Cortex of kidney (tissue), 1 donor: ENCODE measurements at places on chromosomes 7 and 10.

- no peak for DNase-seq
Observed at GRCh38 chr10:119207713-119208552, 562 bp downstream of the GRK5 start.

DNA sequence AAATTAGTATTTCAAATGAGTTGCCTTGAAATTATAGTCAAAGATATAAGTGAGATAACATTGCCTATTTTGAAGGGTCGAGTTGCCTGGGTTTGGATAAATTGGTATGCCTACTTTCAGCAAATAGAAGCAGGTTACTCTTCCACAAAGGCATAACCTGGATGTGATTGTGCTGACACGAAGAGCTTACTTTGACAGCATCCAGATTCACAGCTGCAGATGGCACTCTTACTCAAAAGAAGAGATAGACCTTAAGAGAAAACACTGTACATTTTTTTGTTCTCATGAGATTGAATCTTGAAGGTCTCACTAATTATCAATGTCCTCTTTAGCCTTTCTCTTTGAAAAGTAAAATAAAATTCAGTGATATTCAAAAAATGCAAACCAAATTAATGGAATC is 1338.7 kb downstream of the REEP3 start:
- no peak for DNase-seq

DNA sequence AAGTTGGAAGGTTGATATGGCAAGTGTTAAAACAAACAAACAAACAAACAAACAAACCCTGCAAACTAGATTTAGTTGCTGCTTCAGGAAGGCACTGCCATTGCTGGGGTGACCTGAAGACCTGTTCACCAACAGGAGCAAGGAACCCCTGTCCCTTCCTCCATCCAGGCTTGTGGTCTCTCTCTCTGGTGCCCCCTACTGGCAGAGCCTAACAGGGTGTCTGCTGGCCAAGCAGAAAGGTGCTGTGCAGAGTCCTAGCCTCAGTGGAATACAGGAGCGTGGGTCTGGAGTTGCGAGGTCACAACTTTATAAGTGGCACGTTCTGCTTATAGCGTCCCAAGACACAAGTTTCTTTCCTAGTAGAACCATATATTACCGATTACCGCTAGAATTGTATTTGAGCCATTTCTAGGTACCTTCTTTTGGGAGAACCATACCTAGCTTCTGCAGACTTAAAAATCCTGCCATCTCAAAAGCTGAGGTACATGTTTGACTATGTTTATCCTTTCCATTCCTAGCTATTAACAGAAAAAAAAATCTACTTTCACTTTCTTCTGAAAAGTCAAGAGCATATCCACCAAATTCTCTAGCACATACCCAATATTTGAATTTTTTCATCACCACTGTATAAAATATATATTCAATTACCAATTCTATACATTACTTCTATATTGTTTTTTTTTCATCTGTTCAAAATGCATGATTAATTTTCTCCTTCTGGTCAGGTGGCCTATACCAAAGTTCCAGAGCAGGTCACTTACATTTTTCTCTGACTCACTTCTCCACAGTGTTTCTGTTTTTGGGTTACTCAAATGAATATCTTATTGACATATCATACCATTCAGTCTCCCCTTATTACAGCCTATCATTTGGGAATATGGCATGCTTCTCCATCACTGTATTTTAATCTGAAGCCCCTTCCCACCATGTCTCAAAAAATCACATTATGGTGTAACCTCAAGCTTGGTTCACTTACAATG is 29.1 kb upstream of the CALD1 start:
- no peak for DNase-seq

DNA sequence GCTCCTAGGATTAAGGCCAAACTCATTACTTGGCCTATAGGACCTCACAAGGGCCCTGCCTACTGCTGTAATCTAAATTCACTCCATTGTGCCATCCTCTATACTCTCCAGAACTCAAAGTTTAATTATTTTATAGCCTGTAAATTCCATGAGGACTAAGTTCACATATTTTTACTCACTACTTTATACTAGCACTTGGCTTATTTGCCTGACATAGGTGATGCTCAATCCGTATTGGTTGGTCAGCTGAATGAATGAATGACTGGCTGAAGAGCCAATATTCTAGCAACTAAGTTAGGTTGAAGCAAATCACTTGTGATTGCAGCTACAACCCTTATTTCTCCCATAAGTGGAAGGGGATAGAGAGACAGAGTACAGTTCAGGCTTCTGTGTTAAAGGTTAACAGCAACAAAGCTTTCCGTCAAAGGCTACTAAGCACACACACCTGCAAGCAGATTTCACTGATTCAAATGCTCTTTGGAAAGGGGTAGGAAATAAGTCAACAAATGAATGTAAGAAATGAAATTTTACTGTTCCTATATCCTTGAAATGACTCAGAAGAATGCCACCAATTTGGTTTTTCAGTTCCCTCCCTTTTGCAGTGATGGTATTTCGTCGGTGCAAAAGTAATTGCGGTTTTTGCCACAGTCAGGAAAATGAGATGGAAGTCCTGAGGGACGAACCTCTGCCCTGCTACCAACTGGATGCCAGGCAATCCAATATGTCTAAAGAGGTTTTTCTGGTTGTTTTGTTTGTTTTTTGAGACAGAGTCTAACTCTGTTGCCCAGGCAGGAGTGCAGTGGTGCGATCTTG is 120.7 kb downstream of the COL28A1 start:
- DNase-seq, result no peak

DNA sequence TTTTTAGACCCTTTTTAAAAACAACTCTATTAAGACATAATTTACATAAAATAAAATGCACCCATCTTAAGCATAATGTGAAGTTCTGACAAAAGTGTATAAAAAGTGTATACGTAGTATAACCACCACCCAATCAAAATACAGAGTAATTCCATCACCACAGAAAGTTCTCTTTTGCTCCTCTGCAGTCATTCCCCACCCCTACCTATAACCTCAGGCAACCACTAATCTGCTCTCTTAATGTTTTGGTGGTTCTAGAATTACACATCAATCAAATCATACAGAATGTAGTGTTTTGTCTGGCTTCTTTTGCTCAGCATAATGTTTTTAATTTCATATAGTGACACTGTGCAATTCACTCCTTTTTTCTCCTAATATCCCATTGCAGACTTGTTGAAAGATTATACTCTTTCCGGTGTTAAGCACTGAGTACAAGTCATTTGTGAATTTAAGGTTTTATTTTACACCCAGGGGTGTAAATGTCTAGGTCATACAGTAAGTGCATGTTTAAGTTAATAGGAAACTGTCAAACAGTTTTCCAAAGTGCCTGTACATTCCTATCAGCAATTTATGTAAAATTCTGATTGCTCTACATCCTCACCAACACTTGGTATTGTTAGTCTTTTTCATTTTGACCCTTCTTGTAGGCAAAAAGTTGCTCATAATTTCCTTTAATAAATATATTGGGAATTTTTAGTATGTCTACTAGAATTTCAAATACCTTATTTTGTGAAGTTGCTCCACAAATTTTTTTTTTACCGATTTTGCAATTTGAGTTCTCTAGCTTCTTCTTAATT is 86.3 kb downstream of the ZFAND4 start:
- no peak for DNase-seq

- DNase-seq, result no peak
Observed at GRCh38 chr10:121159670-121160069, 308.5 kb downstream of the WDR11 start.

- DNase-seq, result no peak
Observed at GRCh38 chr7:108407676-108408075, 48.6 kb downstream of the NRCAM start.

DNA sequence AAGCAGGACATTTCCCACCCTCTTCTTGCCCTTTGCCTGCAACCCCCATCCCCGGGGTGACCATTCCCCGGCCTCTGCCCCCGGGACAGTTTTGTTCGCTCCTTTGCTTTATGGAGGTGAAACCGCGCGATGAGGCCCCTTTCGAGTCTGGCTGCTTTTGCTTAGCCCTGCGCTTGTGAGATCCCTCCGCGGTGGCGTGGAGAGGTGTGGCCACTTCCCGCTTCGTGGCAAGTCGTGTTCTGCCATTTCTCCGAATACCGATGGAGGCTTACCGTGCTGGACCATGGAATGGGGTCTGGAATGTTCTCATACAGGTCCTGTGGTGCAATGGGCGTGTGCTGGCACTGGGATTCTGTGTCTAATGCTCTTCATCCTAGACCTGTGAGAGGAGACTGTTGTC is 106.7 kb downstream of the LHPP start:
- DNase-seq, result no peak

- DNase-seq, result no peak
Observed at GRCh38 chr7:111460695-111461094, 101.6 kb downstream of the IMMP2L start.

GRCh38 chr7:50983850-50984249 is 201.2 kb upstream of the GRB10 start:
- no peak for DNase-seq

DNA sequence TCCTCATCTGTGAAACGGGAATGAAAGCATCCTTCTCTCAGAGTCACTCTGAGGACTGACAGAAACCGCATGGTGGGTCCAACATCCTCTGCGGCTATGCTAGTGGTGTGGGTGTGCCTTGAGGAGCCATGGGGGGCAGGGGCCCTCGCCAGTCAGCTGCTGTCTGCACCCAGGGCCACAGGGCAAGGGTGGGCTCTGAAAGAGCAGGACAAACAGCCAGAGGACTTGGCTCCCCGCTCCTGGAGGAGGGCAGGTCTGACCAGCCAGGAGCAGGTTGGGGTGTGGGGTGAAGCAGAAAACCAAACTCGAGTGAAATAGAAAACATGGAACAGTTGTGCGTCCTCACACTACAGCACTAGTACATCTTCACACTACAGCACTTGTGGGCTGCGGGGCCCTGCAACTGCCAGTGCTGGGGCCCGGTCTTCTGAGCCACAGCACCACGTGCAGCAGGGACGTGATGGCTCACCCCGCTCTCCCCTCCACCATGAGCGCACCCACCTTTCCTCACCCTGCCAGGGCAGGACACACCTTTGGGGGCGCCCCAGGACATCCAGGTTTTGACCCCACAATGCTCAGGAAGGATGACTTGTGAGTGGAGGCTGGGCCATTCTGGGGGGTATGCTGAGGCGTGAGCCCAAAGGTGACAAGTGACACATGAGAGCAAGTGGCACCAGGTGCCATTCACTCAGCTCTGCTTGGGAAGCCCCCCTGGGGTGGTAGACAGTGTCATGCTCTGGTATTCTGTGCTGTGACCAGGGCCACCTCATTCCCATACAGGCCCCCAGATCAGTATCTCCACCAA is 96.1 kb upstream of the RET start:
- DNase-seq, result no peak

DNA sequence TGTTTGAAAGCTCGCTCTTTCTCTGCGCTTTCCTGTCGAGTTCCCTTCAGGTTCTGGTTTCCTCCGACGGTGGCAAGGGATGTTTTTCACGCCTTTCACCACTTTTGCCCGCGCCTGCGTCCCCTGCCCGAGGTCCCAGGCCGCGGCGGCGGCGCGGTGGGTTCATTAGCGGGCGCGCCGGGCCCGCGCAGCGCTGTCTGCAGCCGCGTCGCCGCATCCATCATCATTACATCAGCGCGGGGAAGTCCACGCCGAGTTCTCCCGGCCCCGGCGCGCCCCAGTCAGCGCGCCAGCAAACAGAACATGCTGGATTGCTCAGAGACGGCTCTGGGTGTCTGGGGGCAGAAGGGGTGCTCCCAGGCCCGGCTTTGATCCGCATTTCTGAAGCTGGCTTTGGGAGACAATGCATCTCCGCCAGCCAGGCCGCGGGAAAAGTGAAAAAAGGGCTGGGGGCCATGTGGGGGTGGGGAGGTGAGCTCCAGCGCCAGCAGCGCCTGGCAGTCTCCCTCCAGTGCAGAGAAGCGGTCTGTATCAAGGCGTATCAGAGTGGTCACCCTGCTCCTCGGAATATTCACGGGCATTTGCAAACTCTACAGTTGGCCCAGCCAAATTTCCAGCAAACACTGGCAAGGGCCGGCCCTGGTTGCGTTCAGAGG is 8.9 kb downstream of the GLI3 start:
- DNase-seq, result no peak

GRCh38 chr7:130872341-130872740 is 138.3 kb upstream of the KLF14 start:
- DNase-seq, result no peak

- DNase-seq, result no peak
Observed at GRCh38 chr7:1060315-1061072, 16.1 kb downstream of the GPR146 start.

- DNase-seq, result no peak
Observed at GRCh38 chr7:147432079-147432478, 1158.5 kb upstream of the C7orf33 start.

- no peak for DNase-seq
Observed at GRCh38 chr7:47885309-47885986, 62.8 kb downstream of the PKD1L1 start.

DNA sequence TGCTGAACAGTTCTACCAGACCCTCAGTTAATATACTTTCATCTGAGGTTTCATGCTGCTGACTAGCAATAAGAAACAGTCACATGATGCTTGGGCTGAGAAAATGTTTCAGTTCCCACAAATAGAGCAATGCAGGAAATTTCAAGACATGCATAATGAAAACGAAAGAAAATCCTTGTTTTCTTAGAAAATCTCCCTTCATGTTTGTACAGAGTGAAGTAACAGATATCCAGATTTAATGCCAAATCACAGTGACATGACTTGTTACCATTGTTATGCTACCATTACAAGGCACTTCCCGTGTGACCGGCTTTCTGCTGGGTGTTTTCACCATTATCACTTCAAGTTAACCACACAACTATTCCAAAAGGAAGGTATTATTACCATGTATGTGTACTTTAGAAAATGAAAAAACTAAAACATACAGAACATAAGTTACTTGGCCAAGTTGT is 121.7 kb downstream of the DOCK4 start:
- DNase-seq, result no peak

DNA sequence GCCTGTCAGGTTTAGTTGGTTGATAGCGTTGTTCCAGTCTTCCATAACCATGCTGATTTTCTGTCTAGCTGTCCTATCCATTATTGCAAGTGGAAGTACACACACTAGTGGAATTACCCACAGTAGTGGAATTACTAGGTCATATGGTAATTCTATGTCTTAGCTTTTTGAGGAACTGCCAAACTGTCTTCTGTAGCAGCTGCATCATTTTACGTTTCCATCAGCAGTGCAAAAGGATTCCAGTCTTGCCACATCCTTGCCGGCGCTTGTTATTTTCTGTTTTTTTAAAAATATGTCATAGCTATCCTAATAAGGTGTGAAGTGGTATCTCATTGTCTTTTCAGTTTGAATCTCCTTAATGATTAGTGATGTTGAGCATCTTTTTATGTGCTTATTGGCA is 17.2 kb upstream of the RHBDD2 start:
- DNase-seq, result no peak

- DNase-seq, result no peak
Observed at GRCh38 chr7:21412410-21412851, 15.5 kb upstream of the SP4 start.

GRCh38 chr10:20768843-20769242 is 128.3 kb downstream of the NEBL start:
- DNase-seq, result no peak

- no peak for DNase-seq
Observed at GRCh38 chr7:37097276-37097675, 351.4 kb downstream of the ELMO1 start.
